Kidney epithelial cell (primary cell): ENCODE measurements at places on chromosomes 7 and 10. TPM values are rescaled to one million over a fixed set of nuclear protein-coding genes. Genes with fewer than 3 reads are reported as not detected.
A peak's percentile ranks its signal among the peaks of the same experiment; 100 is the strongest.

Gene DYDC2
- 0.14 and 3.0 TPM in 2 replicates for total RNA-seq

Gene ERLIN1
- total RNA-seq = 10.3 and 17.7 TPM in 2 replicates

Gene SPDYE2B
- not detected in 2 replicates for total RNA-seq

Gene SPDYE16
- total RNA-seq = not detected in 2 replicates

Gene ODAD2
- total RNA-seq = 1.3 and 1.8 TPM in 2 replicates

Gene HTR7
- total RNA-seq = 0.17 and 2.1 TPM in 2 replicates

GRCh38 chr10:30422151-30422695 is 11.8 kb upstream of the MAP3K8 start:
- DNase-seq = no peak

- no peak for DNase-seq
These were observed 24.4 kb downstream of the GSDME start for GRCh38 chr7:24732646-24733413.

GRCh38 chr10:30124704-30125103 is 65.3 kb upstream of the JCAD start:
- DNase-seq = no peak

- no peak for DNase-seq
These were observed 44.3 kb upstream of the ZNF107 start for GRCh38 chr7:64621656-64622055.

GRCh38 chr7:158568974-158569857 is 18.4 kb downstream of the PTPRN2 start:
- DNase-seq = no peak

GRCh38 chr10:23886355-23886754 is 322.6 kb upstream of the KIAA1217 start:
- no peak for DNase-seq

- DNase-seq = no peak
These were observed 76.0 kb downstream of the ITGB1 start for GRCh38 chr10:32882076-32882475.

DNA sequence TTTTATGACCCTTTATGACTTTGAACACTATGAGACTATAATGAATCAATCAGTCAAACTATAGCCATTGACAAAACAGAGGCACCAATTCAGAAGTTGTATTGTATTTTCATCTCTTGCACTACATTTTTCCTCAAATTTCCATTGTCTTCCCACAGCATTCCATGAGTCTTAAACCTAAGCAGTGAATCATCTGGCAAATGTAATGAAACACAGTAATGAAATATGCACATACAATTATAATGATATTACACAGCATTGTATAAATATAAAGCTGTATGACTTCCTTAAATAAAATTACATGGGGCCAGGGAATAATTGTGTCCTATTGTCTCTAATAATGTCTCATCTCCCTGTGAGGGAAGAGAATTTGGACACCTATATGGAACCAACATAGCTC is 45.0 kb downstream of the VWDE start:
- DNase-seq = no peak

DNA sequence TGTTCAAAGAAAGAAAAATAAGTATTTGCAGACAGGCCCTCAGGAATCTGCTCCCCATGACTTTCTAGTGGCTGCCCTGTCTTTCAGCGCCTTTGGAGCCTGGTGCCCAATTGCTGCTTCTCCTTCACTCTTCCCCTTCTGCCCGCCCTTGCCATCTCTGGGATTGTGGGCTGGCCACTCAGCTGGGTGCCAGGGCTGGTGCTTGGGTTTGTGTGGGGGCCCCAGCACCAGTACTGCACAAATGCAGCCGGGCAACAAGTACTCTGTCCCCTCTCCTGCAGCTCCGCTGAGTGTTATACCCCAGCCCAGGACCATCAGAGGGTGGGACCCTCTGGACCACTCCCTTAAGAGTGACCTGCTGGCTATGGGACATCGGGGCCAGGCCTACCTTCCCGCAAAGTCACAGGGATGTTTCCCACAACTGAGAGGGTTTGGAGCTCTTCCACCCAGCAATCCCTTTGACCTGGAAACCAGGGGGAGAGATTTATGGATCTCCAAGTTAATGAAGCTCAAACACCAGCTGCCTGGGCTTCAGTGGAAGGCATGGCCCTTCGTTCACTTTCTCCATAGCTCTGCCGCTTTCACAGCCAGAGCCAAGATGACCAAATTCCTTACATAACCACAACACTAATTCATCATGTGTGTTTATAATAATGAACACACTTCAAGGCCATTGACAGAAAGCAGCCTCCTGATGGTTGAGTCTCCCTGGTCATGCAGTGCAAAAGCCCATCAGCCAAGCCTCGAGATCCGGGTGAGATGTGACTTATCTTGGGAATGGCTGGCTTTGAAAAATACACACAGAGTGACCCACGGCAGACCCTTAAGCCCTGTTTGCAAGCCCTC is 313.9 kb upstream of the ZNF32 start:
- no peak for DNase-seq

GRCh38 chr7:115387137-115387536 is 465.2 kb downstream of the MDFIC start:
- DNase-seq = no peak

- DNase-seq = no peak
These were observed 55.3 kb downstream of the ADCYAP1R1 start for GRCh38 chr7:31107106-31108090.

GRCh38 chr7:5701085-5701914 is 80.2 kb downstream of the RNF216 start:
- no peak for DNase-seq

GRCh38 chr10:62027841-62028501 is 126.5 kb downstream of the ARID5B start:
- no peak for DNase-seq

- DNase-seq = no peak
These were observed 65.2 kb upstream of the ITPRID1 start for GRCh38 chr7:31448649-31449048.

GRCh38 chr10:29140991-29141390 is 147.9 kb upstream of the LYZL1 start:
- peak; percentile 63 for DNase-seq

DNA sequence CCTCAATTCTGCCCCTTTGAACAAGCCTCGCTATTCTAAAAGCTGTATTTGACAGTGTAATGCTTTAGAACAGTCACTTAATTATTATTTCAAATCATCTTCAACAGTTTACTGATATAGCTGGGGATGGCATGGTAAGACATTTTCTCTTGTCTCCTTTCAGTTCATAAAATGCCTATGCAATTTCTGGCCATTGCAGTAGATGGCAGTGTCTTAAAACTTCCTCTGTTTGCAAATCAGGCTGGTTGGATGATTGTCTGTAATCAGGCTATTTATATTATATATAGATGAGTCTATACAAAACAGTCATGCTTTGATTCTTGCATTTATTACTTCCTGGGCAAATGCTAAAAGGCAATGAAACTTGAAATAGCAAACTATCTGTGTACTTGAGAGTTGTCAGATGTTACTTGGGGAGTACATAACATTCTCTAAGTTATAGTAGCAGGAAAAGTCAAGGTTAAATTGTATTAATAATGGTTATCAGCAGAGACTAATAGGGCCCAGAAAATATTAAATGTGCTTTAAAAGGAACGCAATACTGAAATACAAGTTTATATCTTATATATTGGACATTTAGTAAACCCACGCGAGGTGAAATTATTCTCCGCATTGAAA is 55.5 kb upstream of the LHFPL3 start:
- no peak for DNase-seq

GRCh38 chr7:43394441-43395130 is 188.3 kb upstream of the STK17A start:
- DNase-seq = no peak

DNA sequence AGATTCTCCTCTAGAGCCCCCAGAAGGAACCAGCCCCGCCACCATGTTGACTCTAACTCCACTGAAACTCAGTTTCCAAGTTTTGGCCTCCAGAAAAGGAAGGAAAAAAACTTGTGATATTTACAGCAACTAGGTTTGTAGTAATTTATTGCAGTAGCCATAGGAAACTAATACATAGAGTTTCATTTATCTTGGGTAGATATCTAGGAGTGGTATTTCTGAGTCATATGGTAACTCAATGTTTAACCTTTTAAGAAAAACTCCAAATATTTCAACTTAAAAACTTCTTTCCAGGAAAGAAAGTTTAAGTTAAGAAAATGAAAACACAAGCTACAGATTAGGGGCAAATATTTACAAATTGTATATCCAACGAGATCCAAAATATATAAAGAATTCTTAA is 576.7 kb downstream of the KCNMA1 start:
- no peak for DNase-seq
